ENCODE measurements at places on chromosomes 6 and 20.

DNA sequence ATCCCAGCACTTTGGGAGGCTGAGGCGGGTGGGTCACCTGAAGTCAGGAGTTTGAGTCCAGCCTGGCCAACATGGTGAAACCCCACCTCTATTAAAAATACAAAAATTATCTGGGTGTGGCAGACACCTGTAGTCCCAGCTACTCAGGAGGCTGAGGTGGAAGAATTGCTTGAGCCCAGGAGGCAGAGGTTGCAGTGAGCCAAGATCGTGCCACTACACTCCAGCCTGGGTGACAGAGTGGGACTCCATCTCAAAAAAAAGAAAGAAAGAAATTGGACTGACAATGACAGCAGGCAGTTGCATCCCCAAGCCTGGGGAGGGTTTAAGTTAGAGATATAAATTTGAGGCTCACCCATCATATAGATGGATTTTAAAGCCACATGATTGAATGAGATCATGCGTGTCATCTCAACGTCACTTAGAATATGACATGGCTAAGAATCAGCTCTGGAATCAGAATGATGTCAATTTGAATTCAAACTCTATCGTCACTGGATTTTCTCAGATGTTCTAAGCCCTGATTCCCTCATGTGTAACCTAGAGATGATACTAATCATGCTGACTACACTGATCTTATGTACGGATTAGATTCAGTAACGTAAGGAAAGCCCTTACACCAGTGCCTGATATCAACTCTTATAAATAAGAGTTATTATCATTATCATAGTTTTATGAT lies 534.0 kb upstream of the JARID2 start:
- no peak for DNase-seq

DNA sequence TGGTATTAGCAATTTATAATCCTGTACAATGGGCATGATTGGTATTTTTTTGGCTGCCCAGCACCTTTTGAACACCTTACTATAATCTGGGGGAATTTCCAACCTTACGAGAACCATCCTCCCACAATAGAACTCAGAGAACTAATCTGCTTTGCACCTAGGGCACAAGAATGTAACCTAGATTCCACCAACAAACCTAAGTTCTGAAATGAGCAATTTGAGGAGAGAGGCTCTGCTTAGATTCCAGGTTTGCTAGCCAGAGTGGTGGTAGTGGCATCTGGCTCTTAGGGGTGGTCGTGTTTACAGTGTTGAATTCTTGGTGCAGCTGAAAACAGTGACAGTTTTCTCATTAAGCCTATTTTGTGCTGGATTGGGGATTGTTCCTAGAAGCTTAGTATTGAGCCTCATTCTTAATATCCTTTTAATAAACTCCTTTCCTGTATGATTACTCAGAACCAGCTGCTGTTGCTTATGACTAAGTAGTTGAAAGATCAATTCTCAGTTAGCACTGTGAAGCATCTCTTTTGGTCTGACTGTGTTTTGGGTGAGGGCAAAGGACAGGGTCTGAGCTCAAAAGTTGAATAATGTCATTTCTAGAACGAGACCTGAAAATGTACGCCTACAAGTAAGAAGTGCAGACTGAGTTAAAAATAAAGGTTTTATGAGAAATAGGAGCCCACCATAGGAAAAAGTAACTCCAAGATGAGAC lies 385.6 kb downstream of the CDKAL1 start:
- DNase-seq = no peak

GRCh38 chr20:14093652-14094051 lies 98.3 kb downstream of the MACROD2 start:
- DNase-seq = no peak

- DNase-seq = no peak
These were observed 20.6 kb upstream of the NKX2-2 start for GRCh38 chr20:21534453-21534852.

- no peak for DNase-seq
These were observed 144.4 kb upstream of the AKIRIN2 start for GRCh38 chr6:87846434-87846833.

GRCh38 chr6:112522587-112522986 lies 175.5 kb downstream of the RFPL4B start:
- DNase-seq = no peak

GRCh38 chr6:49713346-49713745 lies at the start of gene CRISP2:
Gene CRISP2, minus strand, starts transcription at chr6:49713543. Its CDS starts 4,347 bp downstream, at chr6:49709196.
- DNase-seq = no peak

DNA sequence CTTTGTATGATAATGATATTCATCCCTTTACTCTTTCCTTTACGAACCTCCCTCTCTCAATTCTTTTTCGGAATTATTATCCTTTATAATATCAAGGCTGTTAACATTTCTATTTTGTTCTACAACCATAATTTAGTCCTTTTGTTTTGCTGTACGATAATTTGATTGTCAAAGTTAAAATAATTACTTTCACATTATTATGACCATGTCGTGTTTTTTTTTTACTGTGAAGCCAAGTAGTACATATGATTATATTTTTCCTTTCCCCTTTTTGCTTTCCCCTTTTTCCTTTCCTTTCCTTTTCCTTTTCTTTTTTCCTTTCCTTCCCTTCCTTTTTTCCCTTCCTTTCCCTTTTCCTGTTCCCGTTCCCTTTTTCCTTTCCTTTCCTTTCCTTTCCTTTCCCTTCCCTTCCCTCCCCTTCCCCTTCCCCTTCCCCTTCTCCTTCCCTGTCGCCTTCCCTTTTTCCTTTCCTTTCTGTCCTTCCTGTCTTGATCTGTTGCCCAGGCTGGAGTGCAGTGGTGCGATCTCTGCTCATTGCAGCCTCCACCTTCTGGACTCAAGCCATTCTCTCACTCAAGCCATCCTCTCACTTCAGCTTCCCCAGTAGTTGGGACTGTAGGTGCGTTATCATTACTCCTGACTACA lies 19.5 kb downstream of the CD2AP start:
- DNase-seq = no peak

DNA sequence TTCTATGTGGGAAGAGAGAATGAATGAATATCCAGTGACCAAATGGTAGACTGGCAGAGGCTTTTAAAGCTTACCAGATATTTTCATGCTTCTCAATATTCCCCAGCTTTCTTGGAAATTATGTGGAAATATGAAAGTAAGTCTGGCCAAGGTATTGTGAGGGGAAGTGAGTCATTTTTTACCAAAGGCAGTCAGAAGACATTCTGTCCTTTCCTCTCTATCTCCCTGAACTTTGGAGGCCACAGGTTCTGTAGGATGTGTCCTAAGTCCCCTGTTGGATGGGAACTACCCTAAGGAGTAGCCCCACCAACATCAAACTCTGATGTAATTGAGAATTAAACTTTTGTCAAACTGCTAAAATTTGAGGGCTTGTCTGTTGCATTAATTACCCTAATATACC lies 593.8 kb upstream of the NRSN1 start:
- DNase-seq = no peak

DNA sequence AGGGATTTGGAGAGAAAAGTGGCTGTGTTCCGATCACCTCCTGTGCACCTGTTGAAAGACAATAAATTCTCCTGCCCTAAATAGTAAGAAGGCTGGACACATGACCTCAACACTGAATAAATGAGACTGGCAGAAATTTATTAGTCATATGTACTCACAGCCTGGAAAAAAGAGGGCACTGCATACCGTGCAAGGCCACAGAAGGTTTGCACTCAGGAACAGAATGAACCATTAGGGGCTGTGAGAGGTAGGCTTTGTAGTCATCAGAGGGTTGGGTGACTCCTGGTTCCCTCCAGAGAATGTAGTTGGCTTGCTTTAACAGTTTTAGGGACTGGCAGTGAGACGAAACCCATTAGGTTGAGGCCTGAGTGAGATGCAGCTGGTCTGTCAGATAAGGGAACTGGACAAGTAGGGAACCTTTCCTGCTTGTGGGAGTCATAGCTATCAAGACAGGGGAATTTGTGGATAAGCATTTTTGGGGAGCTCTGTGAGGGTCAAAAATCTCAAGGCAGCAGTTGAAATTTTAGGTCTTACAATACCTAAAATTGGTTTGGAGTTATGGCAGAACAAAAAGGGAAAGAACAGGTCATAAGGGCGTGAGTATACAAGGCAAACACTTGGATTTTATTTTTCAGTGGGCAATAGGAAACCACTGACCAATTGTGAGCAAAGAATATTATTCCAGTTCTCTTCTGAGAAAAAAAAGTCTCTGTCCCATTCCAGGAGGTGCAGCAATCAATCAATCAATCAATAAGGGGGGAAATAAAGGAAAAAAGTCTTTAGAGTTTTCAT lies 67.9 kb upstream of the BTN3A2 start:
- no peak for DNase-seq

All from T follicular helper cell (primary cell).